Stomach (tissue), 19 donors: ENCODE measurements at places on chromosomes 2 and 18. TPM values are rescaled to one million over a fixed set of nuclear protein-coding genes. Genes with fewer than 3 reads are reported as not detected.

DNA sequence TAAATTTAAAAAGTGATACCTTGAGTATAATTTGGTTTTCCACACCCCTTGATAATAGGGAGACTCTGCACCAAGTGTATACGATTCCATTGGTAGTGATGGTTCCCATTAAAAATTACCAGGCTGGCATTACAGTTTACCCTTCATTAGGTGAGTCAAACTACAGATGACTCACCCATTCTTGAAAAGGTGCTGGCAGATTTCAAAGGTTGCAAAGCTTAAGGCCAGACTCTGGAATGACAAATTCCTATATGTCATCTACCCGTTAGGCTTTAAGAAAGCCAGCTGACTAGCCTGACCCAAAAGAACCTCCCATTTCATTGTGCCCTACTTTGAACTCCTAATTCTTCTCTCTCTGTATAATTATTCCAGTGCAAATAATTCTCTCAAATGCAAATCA lies 124.4 kb downstream of the LRRTM4 start:
- no peaks in the 10 kb centered on the region for H3K27me3 ChIP-seq
- H3K4me1 ChIP-seq, result no peaks in the 10 kb centered on the region
- no peaks in the 10 kb centered on the region for H3K36me3 ChIP-seq
- no peak overlapping the region for H3K4me3 ChIP-seq

The ALLC gene
- not detected for total RNA-seq

DNA sequence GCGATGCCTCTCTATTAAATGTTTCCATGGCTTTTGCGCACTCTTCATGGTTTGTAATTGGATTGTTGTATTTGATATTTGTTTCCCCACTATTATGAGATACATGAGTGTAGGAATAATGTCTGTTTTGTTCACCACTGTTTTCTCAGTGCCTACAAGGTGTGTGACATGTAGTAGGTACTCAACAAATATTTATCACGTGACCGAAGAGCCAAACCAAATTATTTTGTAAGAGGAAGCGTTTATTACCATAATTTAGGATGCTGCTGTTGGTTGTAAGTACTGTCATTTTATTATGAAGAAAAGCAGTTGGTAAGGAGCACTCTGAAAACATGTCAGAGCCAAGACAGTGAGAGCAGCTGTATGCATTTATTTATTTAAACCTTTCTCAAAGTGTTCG lies 32.2 kb upstream of the CTLA4 start:
- no peaks in the 10 kb centered on the region for H3K27me3 ChIP-seq
- H3K36me3 ChIP-seq, result no peaks in the 10 kb centered on the region
- no peak overlapping the region for H3K4me3 ChIP-seq
- no peak overlapping the region for H3K27ac ChIP-seq
- H3K4me1 ChIP-seq, result no peaks in the 10 kb centered on the region
- DNase-seq, result no peak

DNA sequence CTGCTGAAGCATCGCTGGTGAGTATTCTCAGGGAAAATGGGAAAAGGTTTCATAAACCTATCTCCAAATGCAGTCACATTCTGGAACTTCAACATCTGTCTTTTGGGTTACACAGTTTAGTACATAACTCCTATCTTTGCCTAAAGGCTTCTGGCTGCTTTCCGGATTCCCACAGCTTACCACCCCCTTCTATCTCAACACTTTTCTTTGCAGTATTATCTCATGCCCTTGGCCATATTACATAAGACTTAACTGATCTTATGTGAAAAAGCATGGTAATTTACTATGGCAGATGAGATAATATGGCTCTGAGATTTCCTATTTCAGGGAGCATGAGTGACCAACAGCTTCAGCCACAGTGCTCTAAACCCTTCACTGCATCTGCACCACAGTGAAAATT lies 369.3 kb upstream of the LINC00305 start:
- H3K36me3 ChIP-seq, result no peaks in the 10 kb centered on the region
- H3K27me3 ChIP-seq, result no peaks in the 10 kb centered on the region
- no peak for DNase-seq
- no peaks in the 10 kb centered on the region for H3K4me1 ChIP-seq
- no peak overlapping the region for H3K4me3 ChIP-seq
- H3K27ac ChIP-seq, result no peak overlapping the region

DNA sequence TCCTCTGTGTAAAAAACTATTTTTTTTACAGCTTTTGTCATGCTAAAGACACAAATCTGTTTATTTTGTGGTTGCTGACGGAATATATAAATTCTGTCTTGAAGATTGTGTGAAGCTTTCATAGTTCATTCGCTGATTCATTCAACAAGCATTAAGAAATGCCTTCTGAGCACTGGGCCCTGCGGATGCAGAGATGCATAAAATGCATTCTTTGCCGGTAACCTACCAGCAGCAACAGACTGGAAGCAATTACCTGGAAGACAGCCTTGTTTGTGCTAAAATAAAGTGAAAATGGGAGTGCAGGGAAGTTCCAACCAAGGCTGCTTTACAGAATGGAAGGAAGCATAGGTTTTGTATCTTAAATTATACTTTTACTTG lies 119.7 kb downstream of the PMAIP1 start:
- H3K36me3 ChIP-seq, result no peaks in the 10 kb centered on the region
- peaks cover 9% of the 10 kb centered on the region for H3K4me1 ChIP-seq
- H3K27ac ChIP-seq, result no peak overlapping the region
- H3K4me3 ChIP-seq, result no peak overlapping the region

- H3K36me3 ChIP-seq, result no peaks in the 10 kb centered on the region
- no peak overlapping the region for H3K4me3 ChIP-seq
- H3K27ac ChIP-seq, result no peak overlapping the region
- H3K27me3 ChIP-seq, result peaks cover 21% of the 10 kb centered on the region
Measured at GRCh38 chr2:86809481-86810121, 18.9 kb upstream of the CD8A start.

GRCh38 chr2:97708608-97709007 lies 4.8 kb upstream of the ZAP70 start:
- no peaks in the 10 kb centered on the region for H3K27me3 ChIP-seq
- no peak for DNase-seq
- no peak overlapping the region for H3K27ac ChIP-seq
- no peak overlapping the region for H3K4me3 ChIP-seq
- H3K36me3 ChIP-seq, result no peaks in the 10 kb centered on the region
- H3K4me1 ChIP-seq, result no peaks in the 10 kb centered on the region

DNA sequence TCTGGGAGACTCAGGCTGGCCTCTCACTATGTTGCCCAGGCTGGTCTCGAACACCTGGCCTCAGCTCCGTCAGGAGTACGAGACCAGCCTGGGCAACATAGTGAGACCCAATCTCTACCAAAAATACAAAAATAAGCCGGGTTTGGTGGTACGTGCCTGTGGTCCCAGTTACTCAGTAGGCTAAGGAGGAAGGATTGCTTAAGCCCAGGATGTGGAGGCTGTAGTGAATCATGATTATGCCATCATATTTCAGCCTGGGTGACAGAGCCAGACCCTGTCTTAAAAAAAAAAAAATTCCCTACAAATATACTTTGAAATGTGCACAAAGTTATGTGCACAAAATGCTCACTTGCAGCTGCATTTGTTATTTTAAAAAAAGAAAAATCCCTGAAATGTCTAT lies 26.3 kb upstream of the AGAP1 start:
- H3K27ac ChIP-seq, result no peak overlapping the region
- DNase-seq, result no peak
- peaks cover 13% of the 10 kb centered on the region for H3K4me1 ChIP-seq
- no peaks in the 10 kb centered on the region for H3K36me3 ChIP-seq
- no peaks in the 10 kb centered on the region for H3K27me3 ChIP-seq
